ENCODE measurements at places on chromosomes 2 and 18.
A peak's percentile ranks its signal among the peaks of the same experiment; 100 is the strongest.

GRCh38 chr18:79356435-79356834 lies 39.3 kb upstream of the NFATC1 start:
- no peak for DNase-seq

DNA sequence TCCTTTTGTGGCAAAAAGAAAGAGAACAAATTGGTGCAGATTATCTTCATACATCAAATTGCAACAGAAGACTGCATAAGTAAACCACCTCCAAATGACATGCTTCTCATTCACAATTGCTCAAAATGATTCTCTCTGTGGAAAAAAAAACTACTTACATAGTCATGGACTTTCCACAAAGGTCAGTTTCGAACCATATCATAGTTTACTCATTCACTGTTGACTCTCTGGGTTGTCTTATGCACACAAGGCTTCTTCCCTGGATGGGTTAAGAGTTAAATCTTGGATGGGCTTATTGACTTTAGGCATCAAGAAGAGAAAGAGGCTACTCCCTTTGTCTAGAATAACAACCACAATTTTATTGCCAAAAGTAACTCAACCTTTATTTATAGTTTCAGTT lies 91.3 kb upstream of the RAB27B start:
- DNase-seq: no peak

DNA sequence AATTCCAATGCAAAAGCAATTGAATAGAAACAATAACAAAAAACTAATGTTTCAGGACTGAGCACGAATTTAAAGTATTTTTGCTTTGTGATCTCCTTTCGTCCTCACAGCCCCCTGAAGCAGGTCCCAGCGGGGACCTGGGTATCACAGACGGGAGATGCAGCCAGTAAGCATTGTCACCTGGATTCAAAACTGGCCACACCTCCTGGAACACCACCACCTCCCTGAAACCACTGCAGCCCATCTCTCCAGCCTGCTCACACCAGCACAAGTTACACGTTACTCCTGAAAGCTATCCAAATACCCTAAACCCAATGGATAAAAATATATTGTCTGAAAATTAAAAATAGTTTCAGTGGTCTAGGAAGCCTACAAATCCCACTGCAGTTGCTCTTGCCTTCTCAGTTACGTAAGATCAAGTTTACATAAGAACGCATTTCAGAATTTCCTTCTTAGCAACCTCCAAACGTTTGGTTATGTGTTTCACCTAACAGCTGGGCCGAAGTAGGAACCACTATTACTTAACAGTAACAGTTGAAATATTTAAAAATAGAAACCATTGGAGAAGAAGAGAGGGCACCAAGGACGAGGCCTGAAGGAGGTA lies 178.0 kb downstream of the HDAC4 start:
- no peak for DNase-seq

DNA sequence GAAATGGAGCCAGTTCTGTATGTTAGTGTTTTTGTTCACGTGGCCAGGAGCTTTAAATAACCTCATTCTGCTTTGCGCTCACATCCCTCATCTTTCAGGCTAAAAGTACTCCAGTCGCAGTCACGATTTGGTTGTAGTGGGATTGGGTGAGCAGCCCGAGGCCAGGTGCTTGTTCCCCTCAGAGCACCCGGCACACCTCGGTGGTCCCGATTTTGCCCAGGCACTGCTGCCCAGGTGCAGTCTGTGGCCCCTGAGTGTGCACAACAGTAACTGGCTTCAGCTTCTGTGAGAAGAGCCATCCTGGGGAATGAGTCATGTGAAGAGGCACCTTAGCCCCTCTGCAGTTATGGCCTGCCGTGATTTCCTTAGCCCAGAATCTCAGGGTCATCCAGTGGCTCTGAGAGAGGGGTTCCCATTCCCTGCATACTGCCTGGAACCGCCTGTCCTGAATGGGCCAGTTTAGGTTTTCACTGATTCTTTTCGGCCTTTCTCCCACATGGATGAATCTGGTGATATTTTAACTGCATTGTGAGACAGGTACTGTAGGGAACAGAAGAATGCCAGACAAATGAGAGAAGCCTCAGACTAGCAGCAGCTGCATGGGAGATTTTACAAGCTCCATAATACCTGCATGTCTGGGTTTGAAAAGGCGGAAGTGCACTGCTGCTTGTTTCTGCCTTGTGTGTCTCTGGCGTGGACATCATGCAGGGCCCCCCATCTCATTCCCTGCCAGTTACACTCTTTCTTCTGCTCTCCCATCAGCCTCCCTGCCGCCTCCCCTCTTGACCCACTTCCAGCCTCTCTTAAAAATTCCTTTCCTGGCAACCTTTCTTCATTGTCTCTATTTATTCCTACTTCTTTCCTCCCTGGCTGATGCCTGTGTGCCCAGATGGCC lies 33.5 kb downstream of the IMPA2 start:
- DNase-seq: no peak

DNA sequence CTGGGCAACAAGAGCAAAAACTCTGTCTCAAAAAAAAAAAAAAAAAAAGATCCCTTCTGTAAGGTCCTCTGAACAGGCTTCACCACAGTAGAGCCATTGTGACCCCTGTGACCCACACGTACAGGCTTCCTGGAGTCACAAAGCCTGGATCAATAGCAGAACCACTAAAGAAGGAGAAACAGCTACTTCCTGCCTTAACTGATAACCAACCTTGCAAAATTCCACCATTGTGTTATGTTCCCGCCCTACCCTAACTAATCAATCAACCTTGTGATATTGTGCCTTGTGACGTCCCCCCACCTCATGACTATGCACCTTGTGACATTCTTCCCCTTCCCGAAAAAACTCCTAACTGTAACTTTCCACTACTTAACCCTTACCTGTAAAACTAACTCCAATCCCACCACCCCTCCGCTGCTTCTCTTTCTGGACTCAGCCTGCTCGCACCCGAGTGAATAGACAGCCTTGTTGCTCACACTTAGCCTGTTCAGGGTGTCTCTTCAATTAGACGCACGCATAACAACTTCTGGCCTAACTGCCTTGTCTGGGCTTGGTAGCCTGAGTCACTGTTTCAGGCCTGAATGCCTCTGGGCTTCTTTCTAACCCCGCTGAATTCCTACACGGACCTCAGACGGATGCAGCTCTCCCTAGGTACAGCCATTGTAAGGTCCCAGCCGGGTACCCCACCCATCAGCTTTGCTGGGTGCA lies 13.9 kb downstream of the SCYGR8 start:
- no peak for DNase-seq

GRCh38 chr2:121144111-121144510 lies 140.9 kb downstream of the TFCP2L1 start:
- no peak for DNase-seq

GRCh38 chr2:214192711-214193110 lies 218.1 kb upstream of the VWC2L start:
- no peak for DNase-seq

- no peak for DNase-seq
Observed at GRCh38 chr2:118464046-118464445, 375.8 kb downstream of the INSIG2 start.

DNA sequence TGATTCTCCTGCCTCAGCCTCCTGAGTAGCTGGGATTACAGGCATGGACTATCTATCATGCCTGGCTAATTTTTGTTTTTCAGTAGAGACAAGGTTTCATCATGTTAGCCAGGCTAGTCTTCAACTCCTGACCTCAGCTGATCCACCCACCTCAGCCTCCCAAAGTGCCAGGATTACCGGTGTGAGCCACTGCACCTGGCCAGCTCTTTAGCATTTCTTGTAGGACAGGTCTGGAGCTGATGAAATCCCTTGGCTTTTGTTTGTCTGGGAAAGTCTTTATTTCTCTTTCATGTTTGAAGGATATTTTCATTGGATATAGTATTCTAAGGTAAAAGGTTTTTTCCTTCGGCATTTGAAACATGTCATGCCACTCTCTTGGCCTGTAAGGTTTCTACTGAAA lies 20.2 kb downstream of the VPS54 start:
- no peak for DNase-seq

DNA sequence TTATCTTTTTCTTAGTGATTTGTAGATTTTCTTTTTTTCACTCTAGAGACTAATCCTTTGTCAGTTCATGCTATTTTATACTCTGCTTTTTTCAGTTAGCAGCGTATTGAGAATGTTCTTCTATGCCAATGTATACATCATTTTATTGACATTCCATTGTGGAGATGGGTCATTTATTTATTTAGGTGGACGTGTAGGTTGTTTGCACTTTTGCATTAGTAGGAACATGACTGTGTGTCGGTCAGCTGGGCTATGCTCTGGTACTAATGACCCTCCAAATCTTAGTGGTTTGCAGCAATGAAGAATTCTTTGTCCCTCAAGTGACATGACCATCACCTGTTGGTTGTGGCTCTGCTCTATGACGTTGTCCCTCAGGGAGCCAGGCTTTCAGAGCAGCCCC lies 33.6 kb downstream of the HPCAL1 start:
- no peak for DNase-seq

- peak; percentile 95 for DNase-seq
Observed at GRCh38 chr2:113173542-113174375, at the start of gene PSD4. TSS of gene PSD4 (plus strand) at chr2:113173971. CDS start at chr2:113182457, 8,486 bp downstream.

DNA sequence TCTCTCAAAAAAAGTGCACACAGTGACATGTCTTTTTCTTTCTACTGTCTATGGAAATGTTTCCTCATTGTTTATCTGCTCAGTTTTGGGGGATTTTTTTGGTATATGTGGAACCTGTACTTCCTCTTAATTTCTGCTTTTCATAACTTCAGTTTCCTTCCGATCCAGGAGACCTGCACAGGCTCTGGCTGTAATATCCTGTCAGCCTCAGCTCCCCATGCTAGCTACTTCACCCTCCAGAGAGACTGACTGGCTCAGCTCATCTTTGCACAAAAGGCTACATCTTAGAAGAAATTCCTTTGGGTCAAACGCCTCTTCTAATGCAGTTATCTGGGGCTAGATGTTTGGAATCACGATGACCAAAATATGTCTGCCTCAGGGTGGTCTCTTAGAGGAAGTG lies 378.4 kb downstream of the RND3 start:
- DNase-seq: no peak

DNA sequence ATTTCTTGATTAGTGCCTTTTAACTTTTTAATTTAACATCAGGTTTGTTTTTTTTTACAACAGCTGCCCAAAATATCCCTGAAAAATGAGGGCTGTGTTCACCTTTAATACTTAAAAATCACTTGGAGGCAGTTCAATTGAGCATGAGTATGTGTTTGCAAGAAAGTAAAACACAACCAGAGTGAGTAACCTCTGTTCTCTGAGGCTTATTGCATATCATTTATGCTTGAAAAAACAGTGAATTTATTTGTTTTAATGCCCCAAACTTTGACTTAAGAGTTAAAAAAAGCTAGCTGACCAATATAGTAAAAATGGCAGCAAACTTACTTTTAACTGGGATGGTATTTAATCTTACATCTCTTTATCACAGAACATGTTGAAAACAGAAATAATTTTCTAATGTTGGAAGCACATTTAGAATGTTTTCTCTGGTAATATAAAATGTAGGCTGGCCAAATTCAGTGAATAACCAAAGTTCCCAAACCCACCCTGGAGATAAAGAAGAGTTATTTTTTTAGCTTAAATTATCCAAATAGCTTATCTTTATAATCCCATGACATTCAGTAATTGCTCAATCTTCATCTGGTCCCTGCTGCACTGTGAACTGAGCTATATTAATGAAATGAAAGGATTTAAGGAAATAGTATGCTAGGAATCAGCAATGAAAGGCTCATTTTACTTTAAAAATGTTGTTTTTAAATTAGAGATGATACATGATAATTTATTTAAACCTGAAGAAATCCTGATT lies 24.8 kb upstream of the EFEMP1 start:
- DNase-seq: no peak
